Stimulated activated CD8-positive, alpha-beta memory T cell treated with anti-CD3 and anti-CD28 coated beads, Interleukin-4, amount 100 ng/mL, for 1 hour (primary cell): ENCODE measurements at places on chromosomes 5 and 9.

DNA sequence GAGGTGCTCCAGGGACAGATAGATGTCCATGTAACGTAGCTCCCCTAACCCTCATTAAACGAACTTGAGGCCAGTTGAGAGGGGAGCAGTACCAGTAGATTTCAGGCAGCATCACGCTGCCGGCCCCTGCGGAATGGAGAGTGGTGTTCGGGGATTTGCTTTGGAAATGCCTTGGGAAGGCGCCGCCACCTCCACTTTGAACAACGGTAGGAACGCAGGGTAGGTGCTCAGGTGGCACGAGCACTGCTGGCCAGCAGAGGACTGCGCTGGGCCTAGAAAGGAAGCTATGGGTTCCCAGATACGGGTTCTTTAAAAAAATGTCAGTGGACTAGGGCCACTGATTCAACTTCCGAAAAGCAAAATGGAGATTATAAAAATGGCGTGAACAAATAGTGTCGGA lies 271.8 kb downstream of the FANCC start:
- no peak for DNase-seq

DNA sequence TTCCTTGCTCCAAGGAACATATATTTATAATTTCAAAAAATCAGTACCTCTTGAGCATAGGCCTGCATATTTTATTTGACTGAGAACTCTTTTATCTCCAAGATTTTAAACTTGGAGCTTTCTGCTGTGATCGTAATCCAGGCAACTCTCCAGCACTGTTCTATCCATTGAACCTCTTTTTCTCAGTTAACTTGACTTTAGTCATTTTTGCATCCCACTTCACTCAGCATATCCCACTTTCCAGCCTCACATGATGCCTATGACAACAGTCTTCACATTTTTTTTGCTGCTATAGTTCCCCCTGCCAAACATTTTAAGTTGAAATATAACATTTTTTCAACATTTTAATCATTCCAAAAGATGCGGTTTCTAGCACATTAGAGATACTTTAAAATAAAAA lies 9.1 kb upstream of the PSIP1 start:
- no peak for DNase-seq

DNA sequence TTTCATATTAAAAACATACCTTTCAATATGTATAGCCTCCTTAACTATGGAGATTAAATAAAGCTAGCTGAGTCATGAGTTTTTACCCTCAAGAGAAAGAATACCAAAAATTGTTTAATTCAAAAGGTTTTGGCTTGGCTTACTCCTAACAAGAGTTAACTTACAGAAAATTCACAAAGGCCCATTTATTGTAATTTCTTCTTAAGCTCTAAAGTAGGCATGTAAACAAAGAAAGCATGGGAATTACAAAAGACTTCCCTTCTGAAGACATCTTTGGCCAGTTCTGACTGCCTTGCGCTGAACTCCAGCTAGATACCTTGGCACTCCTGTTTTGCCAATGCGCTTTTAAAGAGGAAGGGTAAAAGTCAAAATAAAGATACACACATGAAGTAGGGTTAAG lies 28.2 kb downstream of the PUM3 start:
- DNase-seq, result no peak

- DNase-seq, result no peak
These were observed 206.7 kb downstream of the SLC12A2 start for GRCh38 chr5:128290152-128290858.

GRCh38 chr9:124001458-124001799 lies 10.1 kb upstream of the LHX2 start:
- DNase-seq, result no peak

- no peak for DNase-seq
These were observed 18.7 kb upstream of the HMHB1 start for GRCh38 chr5:143793249-143793648.

GRCh38 chr5:79488775-79489174 lies 25.2 kb downstream of the HOMER1 start:
- DNase-seq, result no peak

DNA sequence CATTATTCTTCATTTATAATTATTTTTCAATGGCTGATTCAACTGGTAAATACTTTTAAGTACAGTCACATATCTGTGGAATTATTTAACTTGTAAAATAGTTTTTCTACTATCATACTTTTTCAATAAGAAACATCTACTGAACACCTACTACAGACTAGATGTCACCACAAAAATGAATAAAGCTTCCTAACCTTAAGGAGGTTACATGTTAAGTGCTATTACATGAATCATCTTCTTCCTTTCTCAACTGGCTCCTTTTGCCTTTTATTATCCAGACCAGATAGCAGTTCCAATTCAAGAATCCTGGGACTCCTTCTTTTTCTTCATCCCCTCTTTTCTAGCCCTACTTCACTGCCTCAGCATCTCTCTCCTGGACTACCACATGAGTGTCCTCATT lies 4.7 kb downstream of the PGGT1B start:
- DNase-seq, result no peak

- DNase-seq, result no peak
These were observed 5.3 kb upstream of the CFAP95 start for GRCh38 chr9:69815313-69815712.

DNA sequence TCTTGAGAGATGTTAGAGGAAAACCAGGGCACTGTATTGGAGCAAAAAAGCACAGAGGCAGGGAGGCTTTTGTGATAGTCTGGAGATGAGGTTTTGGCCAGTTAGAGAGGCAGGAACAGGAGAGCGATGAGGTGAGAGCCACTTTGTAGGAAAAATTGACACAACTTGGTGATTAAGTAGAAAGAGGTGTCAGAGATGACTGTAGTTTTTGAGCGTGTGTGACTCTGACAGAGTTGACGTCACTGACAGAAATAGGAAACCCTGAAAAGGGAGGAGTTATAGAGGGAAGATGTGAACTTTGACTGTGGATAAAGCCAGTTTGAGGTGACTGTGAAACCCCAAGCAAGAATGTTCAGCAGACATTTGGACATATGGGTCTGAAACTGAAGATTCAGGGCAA lies 15.7 kb downstream of the NFX1 start:
- no peak for DNase-seq

DNA sequence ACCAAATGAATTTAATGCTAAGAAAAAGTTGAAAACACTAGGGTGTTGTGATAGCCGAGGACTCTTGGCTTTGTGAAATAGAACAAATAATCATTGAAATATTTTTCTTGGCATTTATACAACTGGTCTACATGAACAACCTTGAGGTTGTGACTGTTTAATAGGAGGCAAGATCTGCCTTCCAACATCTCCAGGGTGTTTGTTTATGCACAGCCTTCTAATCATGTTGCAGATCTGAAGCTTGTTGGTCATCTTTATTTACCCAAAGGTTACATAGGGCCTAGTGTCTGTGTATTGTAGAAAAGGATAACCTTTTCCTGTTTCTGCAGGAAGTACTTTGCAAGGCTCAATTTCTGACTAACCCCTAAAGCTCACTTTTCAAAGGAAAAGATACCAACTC lies 65.2 kb upstream of the RANBP3L start:
- no peak for DNase-seq

- DNase-seq, result no peak
These were observed 613.7 kb upstream of the CDH18 start for GRCh38 chr5:20601678-20602100.
